ENCODE measurements at places on chromosomes 6 and 20.

DNA sequence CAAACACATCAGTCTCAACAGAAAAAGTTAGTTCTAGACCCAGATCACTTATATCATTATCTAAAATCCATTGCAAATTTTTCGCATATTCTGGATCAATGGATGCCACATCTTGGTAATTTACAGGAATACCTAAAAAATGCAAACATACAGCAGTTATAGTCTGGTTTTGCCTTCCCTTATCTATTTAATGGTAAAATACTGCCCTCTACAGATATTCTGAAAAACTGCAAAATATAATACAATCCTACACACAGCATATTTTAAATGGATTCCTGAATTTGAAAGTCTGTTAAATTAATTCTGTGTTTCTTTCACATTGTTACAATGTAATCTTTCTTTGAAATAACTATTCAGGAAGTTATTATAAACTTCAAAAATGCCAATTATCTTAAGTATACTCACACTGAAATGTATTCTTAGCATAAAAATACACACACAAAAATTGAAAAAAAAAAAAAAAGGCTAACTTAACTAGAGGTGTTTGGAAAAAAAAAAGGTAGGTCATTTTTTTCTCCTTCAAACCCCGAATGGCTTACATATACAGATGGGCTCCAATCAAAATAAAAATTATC, 88.4 kb downstream of the HACE1 start:
- peak; percentile 13 for DNase-seq

DNA sequence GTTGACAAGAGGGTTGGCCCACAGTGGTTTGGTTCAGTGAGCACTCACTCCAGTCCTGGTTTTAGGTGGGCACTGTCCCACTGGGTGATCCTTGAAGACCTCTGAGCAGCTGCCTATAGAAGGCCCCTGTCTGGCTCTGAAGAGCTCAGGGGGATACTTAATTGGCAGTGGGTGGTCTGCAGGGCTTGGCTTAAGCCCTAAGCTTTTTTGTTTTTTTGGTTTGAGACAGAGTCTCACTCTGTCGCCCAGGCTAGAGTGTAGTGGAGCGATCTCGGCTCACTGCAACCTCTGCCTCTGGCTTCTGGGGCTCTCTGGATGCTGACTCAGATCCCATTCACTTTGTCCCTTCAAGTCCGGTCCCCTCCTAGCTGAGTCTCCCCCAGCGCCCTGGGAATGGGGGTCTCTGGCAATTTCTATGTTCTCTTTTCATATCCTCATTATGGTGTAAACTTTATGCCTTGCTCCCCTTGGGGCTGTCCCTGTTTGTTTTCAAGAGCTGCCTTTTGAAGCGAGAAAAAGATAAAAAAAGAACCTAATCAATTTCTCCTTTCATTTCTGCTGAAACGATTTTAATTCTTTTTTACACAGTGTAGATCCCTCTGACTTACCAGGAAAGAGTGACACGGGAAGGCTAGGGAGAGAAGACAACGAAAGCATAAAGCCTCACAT, 12.2 kb upstream of the KCNG1 start:
- DNase-seq, result no peak

- no peak for DNase-seq
Observed at GRCh38 chr6:73081955-73082354, 143.3 kb downstream of the KHDC1L start.

GRCh38 chr6:35089935-35090505, 51.1 kb downstream of the TCP11 start:
- peak; percentile 2 for DNase-seq

DNA sequence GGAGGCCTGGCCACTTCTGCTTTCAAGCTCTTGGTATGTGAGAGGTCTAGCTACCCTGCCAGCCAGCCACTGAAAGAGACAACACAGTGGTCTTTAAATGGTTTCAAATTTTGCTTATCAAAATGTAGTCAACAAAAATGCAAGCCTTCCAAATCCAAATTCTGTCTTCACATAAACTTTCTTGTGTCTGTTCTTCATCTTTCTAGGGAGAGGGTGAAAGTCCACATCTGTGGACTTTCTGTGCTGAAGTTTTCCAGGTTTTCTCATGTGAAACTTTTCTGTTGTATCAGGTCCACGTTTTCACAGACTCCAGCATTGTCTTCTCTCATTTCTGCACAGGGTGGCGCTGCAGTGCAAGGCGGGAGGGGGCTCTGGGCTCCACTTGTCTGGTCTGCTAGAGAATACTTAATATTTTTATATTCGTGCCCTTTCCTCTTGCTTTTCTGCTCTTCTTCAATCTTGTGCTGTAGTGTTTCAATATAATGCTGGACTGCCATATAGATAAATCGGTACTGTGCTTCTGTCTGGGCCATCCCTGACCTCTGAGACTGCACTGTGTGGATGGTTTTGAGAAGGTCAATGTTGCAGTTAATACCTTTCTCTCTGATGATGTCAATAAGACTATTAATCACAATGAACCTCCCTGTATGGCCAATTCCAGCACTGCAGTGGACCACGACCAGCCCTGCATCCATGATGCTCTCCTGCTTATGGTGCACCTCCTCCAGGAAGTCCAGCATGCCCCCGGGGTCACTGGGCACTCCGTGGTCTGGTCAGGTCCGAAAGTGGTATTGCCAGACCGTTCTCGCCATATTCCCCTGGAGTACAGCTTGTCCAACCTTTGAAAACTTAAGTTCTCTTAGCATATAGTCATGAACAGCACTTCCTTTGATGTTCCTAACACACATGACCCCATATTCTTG, 161.6 kb upstream of the TNFAIP3 start:
- DNase-seq, result peak; percentile 53

- DNase-seq, result no peak
Observed at GRCh38 chr6:72864799-72865198, 242.9 kb downstream of the KCNQ5 start.

GRCh38 chr6:121319112-121319553, 15.1 kb downstream of the TBC1D32 start:
- DNase-seq, result no peak

DNA sequence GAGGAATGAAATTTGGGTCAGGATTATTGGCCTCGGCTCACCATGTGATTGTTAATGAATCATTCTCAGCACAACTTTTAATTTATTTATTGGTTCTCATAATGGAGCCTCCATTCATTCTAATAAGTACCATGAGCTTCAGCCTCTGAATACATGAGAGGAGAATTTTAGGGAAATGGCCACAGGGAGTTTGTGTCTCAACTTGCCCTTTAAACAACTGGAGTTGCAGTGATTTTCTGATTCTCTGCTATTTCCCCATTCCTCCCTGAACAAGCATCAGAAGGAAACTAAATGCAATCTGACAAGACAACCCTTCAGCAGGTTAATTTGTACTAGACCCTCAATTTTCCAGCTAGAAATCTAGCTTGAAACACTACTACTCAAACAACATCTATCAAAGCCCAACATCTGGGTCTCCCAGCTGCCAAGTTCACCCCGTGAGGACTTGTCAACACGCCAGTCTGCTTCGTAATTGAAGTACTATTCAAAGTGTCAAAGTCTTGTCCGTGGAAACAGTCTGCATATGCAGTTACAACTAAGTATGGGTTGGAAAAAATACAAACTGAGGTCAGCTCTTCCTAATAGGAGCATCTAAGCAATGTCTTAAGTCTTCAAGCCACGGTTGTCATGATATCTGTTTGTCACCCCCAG, 235.4 kb downstream of the CDH4 start:
- no peak for DNase-seq

- no peak for DNase-seq
Observed at GRCh38 chr6:158737710-158738615, 81.2 kb downstream of the EZR start.

DNA sequence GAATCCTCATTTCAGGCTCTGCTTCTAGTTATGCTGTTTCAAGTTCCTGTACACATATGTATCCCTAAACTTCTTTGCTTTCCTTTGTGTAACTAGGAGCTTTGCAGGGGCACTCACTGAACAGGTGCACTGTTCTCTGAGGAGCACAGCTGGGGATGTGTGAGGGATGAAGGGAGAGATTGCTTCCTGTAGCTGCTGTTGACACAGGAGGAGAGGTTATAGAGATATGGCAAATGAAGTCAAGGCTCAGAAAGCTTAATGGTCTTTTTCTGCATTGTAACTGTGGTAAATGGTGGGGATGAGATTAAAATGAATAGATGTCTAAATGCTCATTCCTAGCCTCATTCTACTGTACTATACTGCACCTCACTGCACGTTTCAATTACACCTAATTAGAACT, 454.3 kb downstream of the BTBD3 start:
- DNase-seq, result no peak

All from KG1 (cell line).